Cerebellum (tissue), 4 donors: ENCODE measurements at places on chromosomes 3 and 15. TPM values are rescaled to one million over a fixed set of nuclear protein-coding genes. Genes with fewer than 3 reads are reported as not detected.

DNA sequence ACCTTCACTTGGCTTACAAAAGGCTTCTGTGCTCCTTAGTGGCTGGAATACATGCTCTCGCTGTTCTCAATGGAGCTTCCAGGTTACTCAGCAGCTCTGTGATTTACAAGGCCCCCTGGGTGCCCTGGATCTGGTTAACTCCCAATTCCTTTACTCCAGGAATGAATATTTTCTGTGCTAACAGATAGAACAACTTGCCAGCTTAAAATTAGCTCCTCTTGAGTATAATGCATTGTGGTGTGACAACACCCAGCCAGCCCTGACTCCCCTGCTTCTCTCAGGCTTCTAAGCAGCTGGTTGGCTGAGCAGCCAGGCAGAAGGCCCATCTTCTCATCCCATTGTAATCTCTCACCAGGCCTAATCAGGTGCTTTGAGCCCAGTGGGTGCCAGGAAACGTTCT, 246.4 kb downstream of the ALCAM start:
- no peak for DNase-seq

- no peak for DNase-seq
Measured at GRCh38 chr3:69065318-69065964, 13.3 kb upstream of the TMF1 start.

DNA sequence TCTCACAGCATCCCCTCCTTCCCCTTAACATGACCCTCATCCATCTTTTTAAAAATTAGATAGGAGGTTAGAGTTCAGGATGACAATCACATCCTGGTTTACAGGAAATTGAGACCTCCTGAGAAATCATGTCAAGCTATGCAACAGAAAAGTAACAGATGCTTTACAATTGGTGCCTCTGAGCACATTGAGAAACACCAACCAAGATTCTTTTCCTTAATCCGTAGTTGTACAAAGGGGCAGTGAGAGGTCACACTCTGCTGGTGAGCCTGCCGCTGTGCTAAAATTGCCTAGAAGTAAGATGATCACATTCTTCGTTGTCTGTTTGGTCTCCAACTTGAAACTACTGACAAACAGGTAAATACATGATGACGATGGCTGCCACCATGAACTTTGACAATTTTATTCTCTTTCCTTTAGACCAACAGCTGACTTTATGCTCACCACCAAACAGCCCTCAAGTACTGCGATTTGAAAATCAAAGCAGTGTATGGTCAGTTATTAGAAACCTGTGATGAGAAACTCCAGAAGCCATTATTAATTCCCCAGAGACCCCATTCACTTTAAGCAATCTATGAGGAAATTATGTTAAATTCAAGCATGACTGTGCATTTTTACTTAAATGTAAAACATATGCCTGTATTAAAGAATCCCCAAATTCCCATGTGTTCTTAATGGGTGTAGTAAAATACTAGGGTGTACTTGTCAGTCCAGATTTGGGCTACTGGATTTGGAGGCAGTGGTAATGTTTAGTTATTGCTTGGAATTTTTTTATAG, 210.7 kb upstream of the UBE2E1 start:
- no peak for DNase-seq

- no peak for DNase-seq
Measured at GRCh38 chr3:160648701-160649100, 28.3 kb upstream of the ARL14 start.

DNA sequence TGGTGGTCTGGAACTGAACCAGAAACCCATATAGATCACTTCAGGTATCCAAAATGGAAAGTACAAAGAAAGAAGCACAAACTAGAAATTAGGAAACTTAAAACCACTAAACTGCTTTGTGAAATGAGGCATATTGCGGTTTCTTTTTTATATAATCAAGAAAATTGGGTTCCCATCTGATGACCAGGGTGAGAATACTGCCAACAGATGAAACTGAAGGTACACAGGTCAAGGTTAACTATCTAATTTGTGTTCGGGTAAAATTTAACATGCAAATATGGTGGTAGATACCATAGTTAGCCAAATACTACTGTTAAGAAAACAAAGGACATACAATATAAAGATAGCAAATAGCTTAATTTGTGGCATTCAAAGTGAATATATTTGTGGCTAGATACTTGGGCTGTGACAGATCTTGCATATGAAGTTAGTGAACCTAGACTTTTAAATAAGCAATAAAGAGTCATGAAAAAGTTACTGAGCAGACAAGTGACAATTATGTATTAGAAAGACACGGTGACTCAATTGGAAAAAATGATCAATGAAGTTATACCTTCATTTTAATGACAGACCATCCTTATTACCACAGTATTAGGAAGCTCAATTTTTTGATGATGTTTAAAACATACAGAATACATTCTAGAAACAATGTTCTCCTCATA, 127.4 kb downstream of the NR2E3 start:
- no peak for DNase-seq

- no peak for DNase-seq
Measured at GRCh38 chr15:100601617-100602063, 344 bp downstream of the LINS1 start.

DNA sequence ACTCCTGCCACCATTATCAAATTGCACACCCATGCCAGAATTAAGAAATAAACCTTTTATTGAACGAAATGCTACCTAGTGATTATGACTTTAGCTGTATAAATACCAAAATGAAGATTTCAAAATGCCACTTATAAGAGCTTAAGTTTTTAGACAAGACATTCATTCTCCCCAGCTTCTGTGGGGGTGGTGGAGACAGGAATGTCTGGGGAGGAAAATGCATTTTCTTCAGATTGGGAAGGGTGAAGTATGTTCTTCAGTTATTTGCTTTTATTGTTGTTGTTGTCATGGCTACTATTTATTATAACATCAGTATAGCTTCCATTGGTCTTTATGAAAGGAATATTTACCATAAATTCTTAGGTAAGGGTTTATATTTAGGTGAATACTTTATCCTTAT, 132.7 kb upstream of the GMNC start:
- no peak for DNase-seq

Gene AGTR1
- 7.1 TPM for total RNA-seq

Gene MORC1
- 0.36 TPM for total RNA-seq

Gene DYNLT2B
- 31.5 TPM for total RNA-seq

Gene CA12
- total RNA-seq = 39.9 TPM

Gene XIRP1
- not detected for total RNA-seq

Gene IL1RAP
- total RNA-seq = 6.4 TPM
